ENCODE measurements at places on chromosomes 7 and 10. TPM values are rescaled to one million over a fixed set of nuclear protein-coding genes. Genes with fewer than 3 reads are reported as not detected.

DNA sequence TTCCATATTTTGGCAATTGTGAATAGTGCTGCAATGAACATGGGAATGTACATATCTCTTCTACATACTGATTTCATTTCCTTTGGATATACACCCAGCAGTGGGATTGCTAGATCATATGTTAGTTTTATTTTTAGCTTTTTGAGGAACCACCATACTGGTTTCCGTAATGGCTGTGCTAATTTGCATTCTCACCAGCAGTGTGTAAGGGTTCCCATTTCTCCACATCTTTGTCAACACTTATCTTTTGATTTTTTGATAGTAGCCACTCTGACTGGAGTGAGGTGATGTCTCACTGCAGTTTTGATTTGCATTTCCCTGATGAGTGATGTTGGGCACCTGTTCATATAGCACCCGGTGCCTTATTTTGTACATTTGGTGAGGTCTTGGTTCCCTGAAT lies 519.6 kb downstream of the REEP3 start:
- no peak overlapping the region for H3K4me3 ChIP-seq
- no peaks in the 10 kb centered on the region for H3K4me1 ChIP-seq
- H3K27me3 ChIP-seq, result no peaks in the 10 kb centered on the region
- H3K27ac ChIP-seq, result no peak overlapping the region
- no peak for DNase-seq

Gene HTR5A
- not detected for total RNA-seq

- H3K27me3 ChIP-seq, result no peaks in the 10 kb centered on the region
- no peaks in the 10 kb centered on the region for H3K36me3 ChIP-seq
- H3K4me3 ChIP-seq, result no peak overlapping the region
- H3K27ac ChIP-seq, result peak overlapping the region; percentile 37
- no peak for DNase-seq
These were observed 92.8 kb upstream of the FAM133B start for GRCh38 chr7:92682903-92683539.

DNA sequence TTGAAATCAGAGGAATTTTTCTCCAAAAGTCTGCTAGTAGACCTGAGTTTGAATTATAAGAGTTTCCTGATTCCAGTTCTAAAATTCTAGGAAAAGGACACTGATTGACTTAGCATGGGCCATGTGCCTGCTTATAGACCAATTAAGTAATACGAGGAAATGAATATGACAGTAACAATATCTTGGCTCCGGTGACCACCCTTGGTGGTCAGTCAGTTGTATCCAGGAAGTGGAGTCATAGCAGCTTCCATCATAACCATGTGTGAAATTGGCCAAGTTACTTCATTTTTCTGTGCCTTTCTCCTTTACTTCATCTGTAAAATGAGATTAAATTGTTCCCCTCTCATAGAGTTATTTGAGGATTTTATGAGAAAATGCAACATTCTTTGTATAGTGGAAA lies 66.9 kb downstream of the MTPAP start:
- H3K27me3 ChIP-seq, result no peaks in the 10 kb centered on the region
- H3K27ac ChIP-seq, result no peak overlapping the region
- DNase-seq, result no peak
- H3K4me1 ChIP-seq, result no peaks in the 10 kb centered on the region
- no peak overlapping the region for H3K4me3 ChIP-seq

DNA sequence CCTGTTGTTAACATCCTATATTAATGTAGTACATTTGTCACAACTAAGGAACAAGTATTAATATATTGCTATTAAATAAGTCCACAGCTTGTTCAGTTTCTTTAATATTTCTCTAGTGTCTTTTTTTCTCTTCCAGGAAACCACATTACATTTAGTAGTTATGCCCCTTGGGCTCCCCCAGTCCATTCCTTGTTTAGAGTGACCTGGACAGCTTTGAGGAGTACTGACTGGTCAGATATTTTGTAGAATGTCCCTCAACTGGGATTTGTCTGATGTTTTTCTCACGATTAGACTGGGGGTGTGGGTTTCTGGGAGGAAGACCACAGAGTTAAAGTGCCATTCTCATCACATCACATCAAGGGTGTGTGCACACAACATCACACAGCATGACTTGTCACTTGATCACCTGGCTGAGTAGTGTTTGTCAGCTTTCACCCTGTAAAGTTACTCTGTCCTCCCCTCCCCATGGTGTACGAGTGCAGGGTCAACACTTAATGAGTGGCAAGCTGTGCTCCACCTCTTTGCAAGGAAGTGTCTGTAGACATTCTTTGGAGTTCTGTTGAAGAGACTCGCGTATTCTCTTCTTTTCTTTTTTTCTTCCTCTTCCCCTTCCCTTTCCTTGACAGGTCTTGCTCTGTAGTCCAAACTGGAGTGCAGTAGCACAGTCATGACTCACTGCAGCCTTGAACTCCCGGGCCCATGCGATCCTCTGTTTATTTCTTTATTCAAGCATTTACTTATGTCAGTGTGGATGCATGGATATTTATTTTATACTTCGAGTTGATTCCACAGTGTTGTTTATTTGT lies 10.2 kb downstream of the LMTK2 start:
- H3K36me3 ChIP-seq, result no peaks in the 10 kb centered on the region
- H3K4me1 ChIP-seq, result peaks cover 13% of the 10 kb centered on the region
- H3K27me3 ChIP-seq, result no peaks in the 10 kb centered on the region
- H3K4me3 ChIP-seq, result no peak overlapping the region

DNA sequence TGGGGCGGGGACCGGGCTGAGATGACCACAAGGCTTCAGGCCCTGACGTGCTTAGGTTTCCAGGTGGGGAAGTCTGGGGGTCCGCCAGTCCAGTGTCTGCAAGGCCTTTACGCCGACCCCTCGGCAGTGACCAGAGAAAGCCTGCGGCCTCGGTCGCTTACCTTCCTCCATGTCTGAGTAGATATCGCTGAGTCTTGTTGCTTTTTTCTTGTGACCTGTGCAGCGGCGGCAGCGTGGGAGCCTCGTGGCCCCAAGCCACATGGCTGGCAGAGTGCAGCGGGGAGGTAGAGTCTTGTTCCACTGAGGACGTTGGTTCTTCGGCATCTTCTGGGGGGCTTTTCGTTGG lies 329 bp downstream of the NOLC1 start:
- no peaks in the 10 kb centered on the region for H3K27me3 ChIP-seq
- peak overlapping the region; percentile 92 for H3K27ac ChIP-seq
- H3K4me3 ChIP-seq, result peak overlapping the region; percentile 95
- DNase-seq, result no peak
- H3K36me3 ChIP-seq, result peaks cover 53% of the 10 kb centered on the region

Data from osteoblast (primary cell).